Stimulated activated CD8-positive, alpha-beta memory T cell treated with anti-CD3 and anti-CD28 coated beads, Interleukin-15, amount 100 ng/mL, for 48 hours (primary cell): ENCODE measurements at places on chromosomes 3 and 15.

GRCh38 chr15:81865850-81866537 is 179.8 kb downstream of the MEX3B start:
- DNase-seq, result no peak

DNA sequence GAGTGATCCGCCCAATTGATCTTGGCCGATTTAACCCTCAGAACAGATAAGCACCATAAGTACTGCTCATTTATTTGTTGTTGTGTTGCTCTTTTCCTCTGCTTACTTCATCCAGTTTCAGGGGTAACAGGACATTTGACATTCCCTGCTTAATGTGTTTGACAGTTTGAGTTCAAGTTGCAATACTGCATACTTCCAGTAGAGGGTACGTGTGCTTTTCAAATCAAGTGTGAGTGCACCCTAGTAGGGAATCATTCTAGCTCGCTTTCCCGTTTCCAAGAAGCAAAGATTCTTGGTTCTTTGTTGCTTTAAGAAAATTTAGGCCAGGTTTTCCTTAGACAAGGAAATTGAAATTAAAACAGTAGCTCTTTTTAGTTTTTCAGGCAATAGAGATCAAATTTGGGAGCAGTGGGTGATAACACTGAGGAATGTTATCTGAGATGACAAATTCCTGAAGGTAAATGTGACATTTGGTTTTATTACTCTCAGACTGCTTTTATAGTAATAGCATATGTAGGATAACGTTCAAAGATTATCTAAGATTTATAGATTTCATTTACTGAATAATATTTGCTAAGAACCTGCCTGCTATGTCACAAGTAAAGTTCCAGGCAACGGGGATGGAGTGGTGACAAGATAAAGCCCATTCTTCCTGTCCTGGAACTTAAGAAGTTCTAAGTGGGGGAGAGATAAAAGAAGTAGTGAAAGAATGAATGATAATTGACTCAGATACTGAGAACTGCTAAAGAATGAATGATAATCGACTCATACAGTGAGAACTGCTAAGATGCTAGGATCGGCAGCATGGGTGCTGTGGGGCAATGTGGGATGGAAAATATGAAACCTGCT is 73.3 kb downstream of the SYNPR start:
- no peak for DNase-seq

DNA sequence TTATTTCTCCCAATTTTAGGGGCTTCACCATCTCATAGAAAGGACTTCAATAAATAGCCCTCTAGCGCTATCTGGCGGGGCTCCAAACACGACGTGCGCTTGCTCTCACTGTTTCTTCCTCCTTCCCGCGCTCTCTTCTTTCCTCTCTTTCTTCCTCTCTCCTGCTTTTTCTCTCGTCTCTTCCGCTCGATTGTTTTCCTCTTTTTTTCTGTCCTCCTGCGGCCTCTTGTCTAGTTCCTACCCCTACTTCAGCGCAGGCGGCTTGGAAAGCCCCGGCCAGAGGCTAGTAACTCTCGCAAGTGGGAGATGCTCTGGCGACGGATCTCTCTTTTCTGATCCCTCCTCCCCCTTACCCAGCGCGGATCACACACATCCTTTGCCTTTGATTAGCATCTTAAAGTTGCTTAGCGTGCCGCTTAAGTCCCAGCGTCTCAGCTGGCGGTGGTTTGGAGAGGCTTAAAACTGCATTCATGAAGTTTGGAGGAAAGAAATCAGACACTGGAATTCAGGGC is 6.2 kb upstream of the MEIS2 start:
- no peak for DNase-seq

GRCh38 chr3:194686816-194687637 is 1.3 kb downstream of the FAM43A start:
- no peak for DNase-seq

- DNase-seq, result no peak
Measured at GRCh38 chr3:88180398-88180999, 30.7 kb downstream of the C3orf38 start.

GRCh38 chr15:72511536-72511935 is 37.4 kb downstream of the ARIH1 start:
- no peak for DNase-seq

DNA sequence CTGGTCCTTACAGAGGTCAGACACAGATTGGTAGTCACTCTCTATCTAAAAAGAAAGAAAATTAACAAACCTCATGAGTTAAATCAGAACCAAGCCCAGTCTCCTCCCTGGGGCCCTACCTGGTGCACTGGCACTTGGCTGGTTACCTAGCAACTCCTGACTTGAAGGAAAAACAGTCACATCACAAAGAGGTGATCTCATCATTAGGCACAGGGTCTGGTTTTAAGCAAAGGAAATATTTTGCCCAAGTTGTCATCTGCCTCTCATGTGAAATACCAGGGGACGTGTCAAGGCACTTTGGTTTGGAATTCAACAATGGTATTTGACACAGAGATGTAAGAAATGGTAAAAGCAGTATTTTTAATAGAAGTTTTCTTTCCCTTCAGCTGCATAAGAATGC is 47.7 kb upstream of the FMN1 start:
- no peak for DNase-seq

DNA sequence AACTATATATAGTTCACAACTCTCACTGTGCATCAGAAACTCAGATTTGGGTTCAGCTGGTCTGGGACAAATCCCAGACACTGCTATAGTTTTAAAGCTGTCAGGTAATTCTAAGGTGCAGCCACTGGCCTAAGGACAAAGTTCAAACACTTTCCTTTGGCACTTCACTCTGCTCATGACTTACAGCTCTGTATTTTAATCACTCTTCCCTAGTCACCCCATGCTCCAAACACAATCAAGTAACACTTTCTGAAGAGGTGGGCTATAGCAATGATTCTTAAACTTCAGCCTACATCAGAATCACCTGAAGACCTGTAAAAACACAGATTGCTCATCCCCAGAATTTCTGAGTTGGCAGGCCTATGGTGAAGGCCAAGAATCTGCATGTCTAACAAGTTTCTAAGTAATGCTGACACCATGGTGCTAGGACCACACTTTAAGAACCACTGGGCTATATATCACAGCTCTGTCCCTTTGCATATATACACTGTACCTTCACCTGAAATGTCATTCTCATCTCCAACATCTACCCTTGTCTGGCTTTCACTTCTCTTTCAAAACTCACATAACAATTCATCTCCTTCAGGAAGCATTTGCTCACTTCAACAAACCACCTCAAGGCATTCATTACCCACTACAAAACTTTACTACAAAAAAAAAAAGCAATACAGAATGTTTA is 21.4 kb downstream of the STAG1 start:
- DNase-seq, result no peak

DNA sequence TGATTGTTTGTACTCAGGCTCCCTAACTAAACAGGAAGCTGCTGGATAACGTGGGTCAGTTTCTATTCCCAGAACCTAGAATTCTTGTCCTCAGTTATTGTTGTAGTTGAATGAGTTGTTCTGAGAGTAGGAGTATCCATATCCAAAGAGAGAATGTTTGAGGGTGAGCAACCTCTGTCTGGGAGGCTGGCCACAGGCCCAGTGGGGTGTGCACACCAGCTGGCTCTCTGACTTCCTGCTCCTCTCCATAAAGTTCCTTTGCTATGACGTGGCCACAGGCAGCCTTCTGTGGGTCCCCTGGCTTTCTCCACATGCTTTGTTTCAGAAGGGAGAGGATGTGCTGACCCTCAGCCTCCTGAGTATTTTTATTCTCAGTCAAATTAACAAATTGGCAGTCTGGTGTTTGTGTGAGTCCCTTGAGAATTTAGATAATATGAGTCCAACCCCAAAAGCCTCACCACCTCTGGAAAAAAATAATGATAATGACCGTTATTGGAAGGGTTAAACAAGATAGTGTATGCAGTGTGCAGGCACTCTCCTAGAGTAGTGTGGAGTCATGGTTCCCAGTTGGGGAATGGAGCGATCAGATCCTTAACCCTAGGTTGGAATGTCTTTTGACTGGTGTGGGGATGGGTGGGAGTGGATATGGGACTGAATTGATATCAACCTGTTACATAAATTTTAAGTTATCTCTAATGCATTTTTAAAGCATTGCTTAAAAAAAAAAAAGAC is 47.6 kb upstream of the MED12L start:
- DNase-seq, result no peak

DNA sequence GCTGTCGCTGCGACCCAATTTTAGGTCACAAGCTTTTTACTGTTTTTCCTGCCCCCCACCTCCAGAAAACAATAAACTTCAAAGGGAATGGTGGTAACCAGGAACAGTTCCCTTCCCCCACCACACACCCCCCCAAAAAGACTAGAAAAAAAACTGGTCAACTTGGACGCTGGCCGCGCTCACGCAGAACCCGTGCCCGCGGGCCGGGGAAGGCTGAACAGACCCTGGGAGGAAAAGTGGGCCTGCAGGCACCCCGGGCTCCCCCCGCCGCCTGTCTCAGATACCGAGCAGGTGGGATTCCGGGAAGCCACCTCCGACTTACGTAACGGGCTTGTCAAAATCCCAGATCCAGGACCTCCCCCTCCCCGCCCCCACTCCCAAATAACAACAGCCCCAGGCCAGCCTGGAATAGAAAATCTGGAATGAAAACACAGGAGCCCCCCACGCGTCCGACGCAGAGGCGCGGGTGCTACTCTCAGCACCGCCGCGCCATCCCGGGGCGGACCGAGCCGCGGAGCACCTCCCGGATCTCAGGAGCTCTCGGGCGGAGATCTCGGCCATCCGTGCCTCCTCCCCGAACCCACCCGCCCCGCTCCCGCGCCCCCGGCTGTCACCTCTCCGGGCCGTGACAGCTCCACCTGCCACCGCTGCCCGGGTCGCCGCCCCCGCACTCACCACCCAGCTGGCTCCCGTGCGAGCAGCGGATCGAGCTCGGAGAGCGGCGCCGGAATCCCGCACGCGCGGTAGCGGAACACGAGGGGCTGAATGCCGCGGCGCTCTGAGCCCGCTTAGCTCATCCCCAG is 557 bp downstream of the DENND4A start:
- DNase-seq, result no peak

DNA sequence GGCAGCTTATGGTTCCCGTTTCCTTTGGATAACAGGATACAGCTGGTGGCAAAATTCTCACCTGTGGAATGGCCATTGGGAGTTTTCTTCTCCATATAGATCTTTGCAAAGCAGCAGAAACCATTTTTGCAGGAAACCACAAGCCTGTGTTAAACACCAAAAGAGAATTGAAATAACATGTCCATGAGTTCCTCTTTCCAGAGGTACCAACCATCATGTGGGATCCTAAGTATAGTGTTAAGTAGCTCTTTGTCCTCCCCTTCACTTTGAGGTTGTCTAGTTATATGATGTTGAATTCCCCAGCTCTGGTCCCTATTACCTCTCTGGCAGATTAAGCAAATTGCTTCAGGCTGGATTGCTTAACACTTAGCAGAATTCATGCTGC is 94.9 kb downstream of the AKAP13 start:
- DNase-seq, result no peak

- no peak for DNase-seq
Measured at GRCh38 chr15:99073008-99073717, 31.7 kb upstream of the SYNM start.

DNA sequence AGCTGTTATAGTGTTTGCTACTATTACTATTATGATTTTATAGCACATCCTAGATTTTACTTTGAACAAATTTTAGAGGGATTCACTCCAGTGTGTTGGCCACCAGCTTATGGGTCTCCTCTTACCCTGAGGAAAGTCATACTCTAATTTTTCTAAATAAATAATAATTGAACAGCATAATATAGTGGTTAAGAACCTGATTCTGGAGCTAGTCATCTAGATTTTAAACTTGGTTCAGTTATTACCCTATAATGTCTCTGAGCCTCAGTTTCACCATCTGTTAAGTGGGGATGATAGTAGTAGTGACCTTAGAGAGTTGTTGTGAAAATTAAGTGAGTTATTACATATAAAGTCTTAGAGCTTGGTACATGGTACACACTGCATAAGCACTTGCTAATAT is 30.7 kb upstream of the TOPAZ1 start:
- no peak for DNase-seq

GRCh38 chr3:107833722-107834416 is 257.0 kb downstream of the CD47 start:
- no peak for DNase-seq

DNA sequence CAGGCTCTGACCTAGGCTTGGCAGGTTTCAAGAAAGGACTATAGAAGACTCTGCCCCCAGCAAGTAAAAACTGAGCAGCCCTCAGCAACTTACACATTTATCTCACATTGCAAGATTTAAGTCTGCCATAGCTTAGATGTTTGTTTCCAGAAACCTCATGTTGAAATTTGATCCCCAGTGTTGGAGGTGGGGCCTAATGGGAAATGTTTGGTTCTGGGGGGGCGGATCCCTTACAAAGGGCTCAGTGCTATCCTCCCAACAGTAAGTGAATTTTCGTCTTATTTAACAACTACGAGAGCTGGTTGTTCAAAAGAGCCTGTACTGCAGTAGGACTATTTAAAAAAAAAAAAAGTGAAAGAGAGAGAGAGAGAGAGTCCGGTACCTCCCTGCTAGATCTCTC is 125.2 kb upstream of the PROK2 start:
- no peak for DNase-seq

GRCh38 chr15:60396958-60397771 is 621 bp downstream of the ANXA2 start:
- peak; percentile 60 for DNase-seq

DNA sequence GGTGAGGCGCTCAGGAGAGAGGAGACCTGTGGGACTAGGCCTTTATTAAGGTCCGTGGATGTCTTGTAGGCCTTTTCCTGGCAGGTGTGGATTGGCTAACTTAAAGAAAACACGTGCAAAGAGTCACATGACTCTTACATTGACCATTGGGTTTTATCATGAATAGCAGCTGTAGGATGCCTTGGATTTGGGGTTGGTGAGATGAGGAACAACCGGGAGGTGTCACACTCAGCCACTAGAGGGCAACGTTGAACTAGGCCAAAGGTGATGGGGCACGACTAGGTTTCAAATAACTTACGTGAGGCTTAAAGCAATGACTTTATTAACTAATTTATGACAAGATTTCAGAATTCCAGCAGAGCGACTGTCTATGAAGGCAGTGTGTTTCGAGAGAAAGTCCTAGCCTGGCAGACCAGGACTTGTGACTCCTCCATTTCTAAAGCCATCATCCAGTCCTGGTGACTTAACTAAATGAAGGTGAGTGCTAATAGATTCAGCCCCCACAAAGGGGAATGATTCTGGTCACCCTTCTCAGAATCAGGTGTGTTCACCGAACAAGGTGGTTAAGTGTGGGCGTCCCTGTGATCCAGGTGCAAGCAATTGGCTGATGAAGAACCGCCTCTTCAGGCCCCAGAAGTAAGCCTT is 345.6 kb downstream of the MCTP2 start:
- peak; percentile 16 for DNase-seq

DNA sequence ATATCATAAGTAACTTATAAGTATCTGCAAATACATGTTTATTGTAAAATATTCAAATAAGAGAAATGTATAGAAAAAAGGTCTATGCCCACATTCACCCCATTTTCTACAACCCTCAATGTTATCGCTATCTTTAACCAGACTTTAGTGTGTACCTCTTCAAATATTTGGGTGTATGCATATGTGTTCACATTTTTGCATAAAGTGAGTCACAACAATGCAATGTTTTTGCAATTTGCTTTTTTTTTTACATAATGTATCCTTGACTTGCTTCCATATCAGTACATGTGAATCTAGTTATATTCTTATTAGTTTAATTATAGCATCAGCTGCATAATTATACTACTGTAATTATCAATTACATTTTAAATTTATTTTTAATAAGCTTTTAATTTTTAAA is 117.3 kb upstream of the LYSMD4 start:
- DNase-seq, result no peak
